ENCODE measurements at places on chromosomes 7 and 10.
A peak's percentile ranks its signal among the peaks of the same experiment; 100 is the strongest.

DNA sequence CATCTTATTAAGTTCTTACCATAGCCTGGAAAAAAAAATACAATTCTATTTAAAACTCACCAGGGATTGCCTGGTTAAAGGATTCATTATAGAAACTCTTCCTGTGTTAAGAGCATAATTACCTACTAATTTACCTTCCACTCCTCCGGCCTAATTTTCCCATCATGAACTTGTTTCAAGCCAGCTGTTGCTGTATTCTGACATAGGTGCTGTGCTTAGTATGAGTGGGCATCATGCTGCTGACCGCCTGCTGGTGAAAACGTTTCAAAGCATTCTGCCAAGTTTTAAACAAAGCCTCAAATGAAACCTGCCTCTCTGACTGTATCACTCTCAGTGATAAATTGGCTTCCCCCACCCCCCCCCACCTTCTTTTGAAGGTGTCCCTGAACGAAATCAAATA is 47.8 kb upstream of the KCNMA1 start:
- no peak for DNase-seq

DNA sequence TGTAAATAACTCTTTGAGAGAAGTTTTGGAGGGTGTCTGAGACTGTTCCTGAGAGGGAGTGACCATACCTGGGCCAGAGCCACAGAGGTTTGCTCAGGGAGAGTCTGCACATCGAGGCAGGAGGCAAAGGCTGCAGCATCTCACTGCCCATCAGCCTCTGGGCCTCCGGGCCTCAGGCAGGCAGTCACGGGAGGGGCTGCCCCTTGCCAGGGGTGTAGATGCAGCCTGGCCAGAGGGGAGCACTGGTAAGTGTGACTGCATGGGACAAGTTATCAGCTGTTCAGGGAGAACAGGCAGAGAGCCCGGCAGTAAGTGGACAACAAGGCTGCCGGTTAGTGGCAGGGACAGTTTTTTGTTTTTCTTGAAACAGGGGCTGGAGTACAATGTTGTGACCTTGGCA is 55.9 kb downstream of the ZNF467 start:
- no peak for DNase-seq

GRCh38 chr10:126006906-126007305 is 110.5 kb downstream of the FANK1 start:
- DNase-seq = no peak

- DNase-seq = no peak
Measured at GRCh38 chr7:69104023-69104422, 494.3 kb upstream of the AUTS2 start.

GRCh38 chr10:82190432-82191260 is 315.7 kb downstream of the NRG3 start:
- DNase-seq = no peak

- no peak for DNase-seq
Measured at GRCh38 chr7:88597941-88598425, 161.5 kb upstream of the ZNF804B start.

DNA sequence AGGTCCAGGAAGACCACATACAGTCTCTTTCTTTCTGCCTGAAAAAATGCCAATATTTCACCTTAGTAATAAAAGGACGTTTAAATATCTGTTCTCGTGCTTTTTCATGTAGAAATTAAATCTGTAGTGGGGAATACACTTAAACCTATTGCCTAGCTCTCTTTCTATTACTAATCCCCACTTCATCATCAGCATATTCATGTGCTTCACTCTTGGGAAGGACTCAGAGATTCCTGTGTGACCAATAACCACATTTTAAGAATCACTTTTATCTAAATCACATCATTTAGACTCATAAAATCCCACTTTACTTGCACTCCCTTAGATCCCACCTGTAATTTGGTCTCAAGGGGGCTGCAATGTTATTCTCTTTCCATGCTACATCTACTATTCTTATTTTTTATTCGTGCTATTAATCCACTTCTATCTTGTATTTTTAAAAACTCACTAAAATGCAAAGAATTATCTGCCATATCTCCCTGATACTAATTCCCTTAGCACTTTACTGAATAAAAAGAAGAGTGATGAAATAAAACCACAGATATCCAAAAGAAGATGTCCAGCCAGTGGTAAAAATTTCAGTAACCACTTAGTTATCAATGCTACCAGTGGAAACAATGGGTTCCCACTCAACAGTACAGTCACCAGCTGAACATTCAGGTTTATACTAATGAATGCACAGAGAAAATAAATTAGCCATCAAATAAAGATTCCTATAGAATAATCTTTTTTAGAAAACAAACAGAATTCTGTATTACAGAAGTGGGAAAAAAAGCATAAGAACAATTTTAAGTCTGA is 102.1 kb downstream of the PPP1R17 start:
- DNase-seq = no peak

- DNase-seq = no peak
Measured at GRCh38 chr10:9302140-9302746, 1247.8 kb downstream of the GATA3 start.

GRCh38 chr10:29828440-29828894 is 193.7 kb upstream of the SVIL start:
- DNase-seq = no peak

- DNase-seq = no peak
Measured at GRCh38 chr10:60916025-60916424, 28.0 kb downstream of the RHOBTB1 start.

- DNase-seq = no peak
Measured at GRCh38 chr7:106518239-106518638, 142.7 kb downstream of the CCDC71L start.

DNA sequence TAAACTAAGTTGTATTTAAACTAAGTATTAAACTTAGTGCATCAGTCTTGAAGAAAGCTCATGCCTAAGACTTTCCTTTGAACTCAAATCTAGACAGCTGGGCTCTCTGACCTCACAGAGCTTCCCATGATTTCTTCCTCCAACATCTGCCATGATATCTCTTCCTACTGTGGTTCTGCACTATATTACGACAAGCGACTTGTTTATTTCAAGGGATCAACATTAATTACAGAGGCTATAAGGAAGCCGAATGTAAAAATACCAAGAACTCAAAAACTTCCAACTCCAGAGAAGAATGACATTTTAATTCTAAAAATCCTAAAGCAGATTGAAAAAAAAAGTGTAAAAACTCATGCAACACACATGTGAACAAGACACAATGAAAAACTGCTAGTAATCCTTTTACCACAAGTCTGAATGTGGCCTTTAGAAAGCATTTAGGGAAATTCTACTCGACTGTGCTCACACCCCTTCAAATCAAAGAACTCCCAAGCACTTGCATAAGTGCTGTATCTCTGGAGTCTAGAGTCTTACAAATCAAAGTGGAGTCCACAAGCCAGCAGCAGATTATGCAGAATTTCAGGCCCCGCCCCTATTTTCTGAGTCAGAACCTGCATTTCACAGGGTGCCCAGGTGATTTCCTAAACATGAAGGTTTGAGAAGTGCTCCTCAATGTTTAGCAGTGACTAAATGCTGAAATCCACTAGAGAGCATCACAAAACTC is 22.7 kb upstream of the WASHC2A start:
- no peak for DNase-seq

DNA sequence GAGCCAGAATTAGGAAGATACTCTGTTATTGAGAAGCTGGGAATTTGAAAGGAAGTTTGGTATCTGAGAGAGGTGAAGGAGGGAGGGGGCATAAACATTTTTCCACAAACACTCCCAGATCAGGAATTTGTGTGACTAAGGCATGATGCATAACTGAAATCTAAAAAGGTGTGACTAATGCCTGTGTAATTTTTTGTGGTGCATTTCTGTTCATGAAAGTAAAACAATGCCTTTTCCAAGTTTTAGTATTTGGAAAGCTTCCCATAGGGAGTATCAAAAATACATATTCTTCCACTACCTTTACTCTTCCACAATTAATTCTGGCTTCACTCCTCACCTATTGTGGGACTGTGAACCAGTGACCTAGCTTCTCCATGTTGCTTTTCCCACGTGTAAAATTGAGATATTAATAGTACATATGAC is 56.4 kb upstream of the CAV2 start:
- DNase-seq = no peak

- DNase-seq = no peak
Measured at GRCh38 chr7:27520815-27521790, 141.6 kb downstream of the HIBADH start.

DNA sequence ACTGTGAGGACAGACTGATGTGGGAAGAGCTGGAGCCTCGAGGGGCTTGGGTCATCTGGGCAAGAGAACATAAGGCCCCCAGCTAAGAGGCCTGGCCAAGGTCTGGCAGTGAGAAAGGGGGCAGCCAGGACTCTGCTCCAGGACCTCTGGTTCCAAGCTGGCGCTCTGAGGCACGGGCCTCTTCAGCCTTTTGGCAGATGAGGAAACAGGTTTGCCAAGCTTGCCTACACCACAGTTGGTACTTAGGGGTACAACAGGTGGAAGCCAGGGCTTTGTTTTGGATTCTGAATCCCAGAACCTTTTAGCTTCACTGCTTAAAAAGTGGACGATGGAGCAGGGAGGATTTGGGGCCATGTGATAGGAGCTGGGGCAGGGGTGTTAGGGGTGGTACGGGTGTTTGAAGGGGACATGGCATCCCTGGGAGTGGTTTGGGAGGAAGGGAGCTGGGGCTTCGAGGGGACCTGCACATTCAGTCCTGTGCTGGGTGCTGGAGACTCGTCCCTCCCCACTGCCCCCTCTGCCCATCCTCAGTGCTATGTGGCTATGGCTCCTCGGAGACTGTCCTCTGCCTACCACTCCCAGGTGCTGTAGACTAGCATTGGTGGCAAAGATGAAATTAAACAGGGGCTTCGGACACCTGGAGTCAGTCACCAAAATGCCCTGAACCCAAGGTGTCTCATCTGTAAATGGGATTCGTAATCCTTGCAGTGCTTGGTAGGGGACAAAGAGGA is 30.3 kb downstream of the ZNF775 start:
- no peak for DNase-seq

GRCh38 chr7:12269100-12269895 is 58.2 kb downstream of the TMEM106B start:
- DNase-seq = no peak

DNA sequence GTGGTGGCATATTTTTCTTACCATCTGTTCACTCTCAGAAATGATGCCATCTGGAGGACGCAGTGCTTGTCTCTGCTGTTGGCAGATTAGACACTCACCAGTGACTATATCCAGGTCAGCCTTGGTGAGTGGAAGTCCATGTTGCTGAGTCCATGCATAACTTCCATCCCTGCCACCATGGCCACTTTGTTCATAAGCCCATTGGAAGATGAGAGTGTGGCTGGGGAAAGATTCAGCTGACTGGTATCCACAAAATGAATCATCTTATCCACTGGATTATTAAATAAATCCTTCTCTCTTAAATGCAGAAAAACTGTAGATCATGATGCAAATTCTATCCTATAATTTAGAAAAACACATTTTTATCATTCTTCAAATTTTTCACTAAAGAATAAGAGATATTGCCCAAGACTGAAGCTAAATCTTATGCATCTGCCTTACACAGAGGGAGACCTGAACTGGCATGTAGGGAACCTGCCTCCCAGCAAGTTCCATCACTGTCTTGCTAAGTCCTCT is 726.9 kb downstream of the TNS3 start:
- no peak for DNase-seq

DNA sequence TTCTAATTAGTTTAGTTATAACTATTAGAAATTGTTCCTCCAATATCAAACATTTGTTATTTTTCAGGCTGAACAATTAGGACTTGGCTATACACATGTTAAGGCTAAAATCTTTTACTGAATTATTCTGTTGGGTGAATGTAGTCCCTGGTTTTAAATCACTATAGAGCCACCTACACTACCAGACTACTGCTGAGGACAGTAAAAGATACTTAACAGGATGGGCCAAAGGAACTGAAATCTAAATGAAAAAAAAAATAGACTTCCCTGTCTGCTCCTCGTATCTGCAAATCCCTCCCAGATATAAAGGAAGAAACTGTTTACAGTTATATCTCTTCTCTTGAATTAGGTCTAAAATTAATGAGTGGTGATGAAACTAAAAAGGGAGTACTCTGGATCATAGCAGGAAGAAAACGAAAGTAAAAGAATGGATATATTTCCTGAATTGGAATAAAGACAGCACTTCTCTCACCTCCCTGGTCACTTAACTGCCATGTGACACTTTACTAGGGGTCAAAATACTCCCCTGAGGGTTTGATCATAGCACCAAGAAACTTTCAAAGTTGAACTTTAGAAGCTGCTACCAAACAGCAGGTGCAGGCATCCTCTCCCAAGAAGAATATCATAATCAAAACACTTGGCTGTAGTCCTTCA is 12.7 kb downstream of the FBXW4 start:
- DNase-seq = no peak

- peak; percentile 30 for DNase-seq
Measured at GRCh38 chr10:3095373-3096139, 28.2 kb downstream of the PFKP start.

DNA sequence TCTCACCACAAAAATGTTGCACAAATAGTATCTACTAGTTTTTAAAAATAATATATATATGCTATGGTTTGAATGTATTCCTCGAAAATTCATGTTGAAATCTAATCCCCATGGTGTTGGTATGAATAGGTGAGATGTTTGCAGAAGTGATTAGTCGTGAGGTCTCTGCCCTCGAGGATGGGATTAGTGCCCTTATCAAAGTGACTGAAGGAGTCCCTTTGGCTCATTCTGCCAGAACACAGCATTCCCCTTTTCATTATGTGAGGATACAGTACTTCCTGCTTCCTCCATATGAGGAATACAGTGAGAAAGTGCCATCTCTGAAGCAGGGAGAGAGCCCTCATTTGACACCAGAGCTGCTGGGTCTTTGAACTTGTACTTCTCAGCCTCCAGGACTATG is 777.5 kb upstream of the LRRTM3 start:
- no peak for DNase-seq

DNA sequence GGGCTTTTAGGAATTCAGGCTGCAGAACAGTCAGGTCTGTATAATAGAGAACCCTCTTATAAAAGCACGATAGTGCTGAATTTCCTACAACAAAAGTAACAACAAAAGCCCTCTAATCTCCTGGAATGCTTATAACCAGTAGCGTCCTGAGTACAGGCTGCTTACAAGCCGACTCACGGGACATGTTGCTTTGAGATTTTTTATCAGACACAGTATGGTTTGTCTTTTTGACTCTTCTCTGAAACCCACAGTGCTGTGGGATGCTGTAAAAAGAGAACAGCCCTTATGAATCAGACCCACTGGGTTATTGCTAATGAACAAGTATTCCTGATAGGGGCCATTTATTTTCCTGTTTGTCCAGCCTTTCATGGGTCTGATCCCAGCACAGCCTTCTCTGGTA is 59.4 kb downstream of the PLPP4 start:
- no peak for DNase-seq

DNA sequence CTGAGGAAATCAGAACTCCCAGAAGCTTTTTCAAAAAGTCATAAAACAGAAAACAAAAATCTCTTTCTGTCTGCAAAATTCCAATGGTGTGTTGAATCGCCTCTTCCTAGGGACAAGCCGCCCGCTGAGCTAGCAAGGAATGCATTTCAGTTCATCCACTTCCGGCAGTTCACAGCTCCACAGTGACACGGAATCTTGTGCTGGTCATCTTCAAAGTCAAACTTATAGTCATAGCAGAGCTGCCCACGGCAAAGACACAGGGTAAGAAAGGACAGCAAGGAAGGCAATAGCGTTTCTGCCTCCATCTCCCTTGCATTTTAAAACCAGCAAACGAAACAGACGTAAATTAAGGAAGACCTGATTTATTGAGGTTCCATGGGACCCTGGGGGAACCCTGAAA is 111.2 kb downstream of the GALNT11 start:
- no peak for DNase-seq
